ENCODE measurements at places on chromosomes 11 and 22.

DNA sequence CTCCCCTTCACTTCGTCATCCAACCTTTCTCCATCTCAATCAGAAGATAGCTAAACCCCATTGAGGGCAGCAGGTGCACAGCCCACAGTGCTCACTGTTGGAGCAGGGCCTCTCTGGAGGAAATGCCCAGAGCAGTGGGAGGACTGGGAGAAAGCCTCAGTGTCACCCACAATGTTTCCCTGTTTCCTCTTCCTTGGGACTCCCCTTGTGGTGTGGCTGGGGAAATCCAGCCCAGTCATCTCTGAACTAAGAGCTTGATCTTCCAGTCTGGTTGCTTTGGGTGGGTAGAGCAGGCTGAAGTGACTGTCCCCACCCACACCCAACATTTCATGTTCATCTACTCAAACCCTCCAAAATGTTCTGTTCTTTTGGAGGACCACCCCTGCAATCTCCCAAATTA, 29.8 kb upstream of the EED start:
- DNase-seq = no peak

GRCh38 chr11:37612146-37612545, 1014.1 kb upstream of the RAG2 start:
- no peak for DNase-seq

DNA sequence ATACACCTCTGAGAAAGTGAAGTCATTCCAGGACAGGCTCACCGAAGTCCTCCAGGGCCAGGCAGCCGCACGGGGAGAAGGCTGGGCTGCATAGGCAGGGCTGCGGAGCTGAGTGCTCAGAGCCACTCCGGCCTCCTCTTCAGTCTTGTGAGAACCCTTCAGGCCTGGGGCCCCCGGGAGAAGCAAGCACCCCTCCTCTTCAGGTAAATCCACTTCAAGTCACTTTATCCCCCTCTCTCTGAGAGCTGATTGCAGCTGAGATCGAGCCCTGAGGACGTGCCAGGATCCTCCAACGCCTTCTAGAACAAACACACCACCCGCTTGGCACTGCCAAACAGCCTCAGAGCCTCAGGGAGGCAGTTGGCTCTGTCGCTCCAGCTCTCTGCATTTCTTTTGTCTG, 1526.3 kb downstream of the BRD1 start:
- DNase-seq = no peak

GRCh38 chr11:14140991-14141390, 178.5 kb downstream of the SPON1 start:
- DNase-seq = peak; percentile 27
